Psoas muscle (tissue), 8 donors: ENCODE measurements at places on chromosomes 11 and 22.

GRCh38 chr22:31625661-31626426 lies 36.2 kb downstream of the PISD start:
- peak; percentile 69 for DNase-seq

DNA sequence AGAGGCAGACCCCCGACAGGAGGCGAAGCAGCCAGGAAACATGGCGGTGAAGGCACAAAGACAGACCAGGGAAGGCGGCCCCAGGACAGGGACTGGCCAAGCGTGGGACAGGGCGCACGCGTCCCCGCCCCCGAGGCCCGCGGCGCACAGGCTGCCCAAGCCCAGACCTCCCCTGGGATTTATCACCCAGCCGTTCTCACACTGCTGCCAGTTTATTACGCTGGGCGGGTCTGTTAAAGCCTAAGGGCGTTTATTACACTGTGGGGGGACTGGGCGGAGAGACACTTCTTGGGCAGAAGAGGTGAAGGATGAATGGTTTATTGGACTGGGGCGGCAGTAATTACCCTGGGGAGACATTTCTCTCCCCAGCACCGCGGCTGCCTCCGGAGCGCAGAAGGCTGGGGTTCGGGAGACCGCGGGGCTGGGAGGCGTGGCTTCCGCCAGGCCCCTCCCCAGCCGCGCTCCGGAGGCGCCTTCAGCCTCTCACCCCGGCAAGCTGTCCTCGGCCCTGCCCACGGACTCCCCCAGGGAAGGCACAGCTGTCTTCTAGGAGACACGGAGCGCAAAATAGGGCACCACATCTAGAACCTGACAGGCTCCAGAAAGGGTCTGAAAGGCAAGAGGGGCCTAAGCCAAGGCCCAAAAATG lies 47.1 kb downstream of the SLC22A12 start:
- no peak for DNase-seq

DNA sequence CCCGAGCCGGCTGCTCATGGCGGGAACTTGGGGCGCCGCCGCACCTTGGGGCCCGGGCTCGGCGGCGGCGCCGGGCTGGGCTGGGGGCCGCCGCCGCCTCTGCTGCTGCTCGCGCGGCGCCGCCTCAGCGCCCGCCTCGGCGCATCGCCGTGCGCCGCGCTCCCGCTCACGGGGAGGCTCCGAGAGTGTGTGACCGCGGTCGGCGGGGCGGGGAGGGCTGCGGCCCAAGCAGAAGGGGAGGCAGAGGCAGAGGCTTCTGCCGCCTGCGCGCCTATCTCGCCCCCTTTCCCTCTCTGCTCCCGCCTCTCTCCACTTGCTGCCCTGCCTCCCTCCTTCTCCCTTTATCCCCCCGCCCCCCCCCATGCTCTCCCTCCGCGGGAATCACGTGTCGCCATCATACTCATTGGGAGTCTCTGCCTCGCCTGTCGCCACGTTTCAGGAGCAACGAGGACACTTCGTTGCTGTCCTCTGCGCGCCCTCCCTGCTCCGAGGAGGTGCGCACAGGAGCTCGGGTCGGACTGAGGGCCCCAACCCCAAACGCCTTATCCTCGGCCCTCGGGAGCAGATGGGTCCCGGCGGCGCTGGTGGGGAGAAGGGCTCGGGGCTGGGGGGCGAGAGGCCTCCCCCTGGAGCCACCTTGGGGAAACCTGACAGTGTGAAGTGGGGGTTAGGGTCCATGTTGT lies at the start of gene GUCY1A2:
GUCY1A2 (minus strand) TSS at position 258 of the 683 bp plus-strand sequence. CDS start 421 bp downstream, outside the sequence.
- peak; percentile 48 for DNase-seq

- no peak for DNase-seq
These were observed 10.0 kb downstream of the MED15 start for GRCh38 chr22:20517422-20517821.

DNA sequence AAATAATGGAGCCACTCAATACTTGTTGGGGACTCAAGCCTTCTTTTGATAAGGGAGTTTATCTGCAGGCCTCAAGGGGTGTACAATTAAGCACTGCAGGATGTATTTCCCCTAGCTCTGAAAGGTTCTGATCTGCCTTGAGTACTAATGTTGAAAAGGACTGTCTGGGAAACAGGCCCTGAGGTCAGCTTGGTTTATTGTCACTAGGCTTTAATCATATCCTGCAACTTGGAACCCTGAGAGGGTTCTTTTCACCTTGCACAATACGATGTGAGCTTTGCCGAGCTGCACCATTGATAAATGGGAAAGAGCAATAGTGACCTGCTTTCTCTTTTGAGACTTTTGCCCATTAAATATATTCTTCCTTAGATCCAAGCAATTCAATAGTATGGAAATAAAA lies 31.6 kb upstream of the HORMAD2 start:
- DNase-seq = no peak

GRCh38 chr11:128341280-128342248 lies 245.8 kb downstream of the ETS1 start:
- DNase-seq = no peak

DNA sequence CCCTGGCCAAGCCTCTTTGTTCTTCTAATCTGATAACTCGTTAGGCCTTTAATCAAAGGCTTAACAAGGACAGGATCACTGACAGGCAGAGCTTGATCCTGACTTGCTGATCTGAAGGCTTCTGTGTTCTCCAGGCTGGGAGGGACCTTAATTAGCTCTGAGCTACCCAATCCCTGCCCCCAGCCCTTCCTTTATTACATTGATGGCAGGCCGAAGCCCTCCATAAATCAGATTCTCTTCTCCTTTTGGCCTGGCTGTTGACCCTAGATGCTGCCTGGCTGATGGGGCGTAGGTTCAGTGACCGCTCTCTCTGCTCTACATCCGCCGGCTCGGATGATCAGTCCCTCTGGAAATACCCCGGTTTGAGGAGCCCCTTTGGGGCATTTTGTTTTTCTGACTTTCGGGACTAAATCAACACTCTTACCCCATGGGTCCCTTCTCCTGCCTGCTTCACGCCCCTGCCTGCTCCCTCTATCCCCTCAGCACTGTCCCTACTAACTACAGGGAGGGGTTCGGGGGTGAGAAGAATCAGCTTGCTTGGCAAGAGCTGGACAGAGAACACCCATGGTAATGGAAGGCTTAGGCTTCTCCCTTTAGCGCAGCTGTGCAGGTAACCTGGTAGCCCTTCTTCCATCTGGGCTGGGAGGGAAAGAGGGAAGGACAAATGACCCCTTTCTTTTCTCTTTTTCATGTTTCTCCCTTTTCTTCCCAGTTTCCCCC lies 10.0 kb upstream of the RRM1 start:
- no peak for DNase-seq

DNA sequence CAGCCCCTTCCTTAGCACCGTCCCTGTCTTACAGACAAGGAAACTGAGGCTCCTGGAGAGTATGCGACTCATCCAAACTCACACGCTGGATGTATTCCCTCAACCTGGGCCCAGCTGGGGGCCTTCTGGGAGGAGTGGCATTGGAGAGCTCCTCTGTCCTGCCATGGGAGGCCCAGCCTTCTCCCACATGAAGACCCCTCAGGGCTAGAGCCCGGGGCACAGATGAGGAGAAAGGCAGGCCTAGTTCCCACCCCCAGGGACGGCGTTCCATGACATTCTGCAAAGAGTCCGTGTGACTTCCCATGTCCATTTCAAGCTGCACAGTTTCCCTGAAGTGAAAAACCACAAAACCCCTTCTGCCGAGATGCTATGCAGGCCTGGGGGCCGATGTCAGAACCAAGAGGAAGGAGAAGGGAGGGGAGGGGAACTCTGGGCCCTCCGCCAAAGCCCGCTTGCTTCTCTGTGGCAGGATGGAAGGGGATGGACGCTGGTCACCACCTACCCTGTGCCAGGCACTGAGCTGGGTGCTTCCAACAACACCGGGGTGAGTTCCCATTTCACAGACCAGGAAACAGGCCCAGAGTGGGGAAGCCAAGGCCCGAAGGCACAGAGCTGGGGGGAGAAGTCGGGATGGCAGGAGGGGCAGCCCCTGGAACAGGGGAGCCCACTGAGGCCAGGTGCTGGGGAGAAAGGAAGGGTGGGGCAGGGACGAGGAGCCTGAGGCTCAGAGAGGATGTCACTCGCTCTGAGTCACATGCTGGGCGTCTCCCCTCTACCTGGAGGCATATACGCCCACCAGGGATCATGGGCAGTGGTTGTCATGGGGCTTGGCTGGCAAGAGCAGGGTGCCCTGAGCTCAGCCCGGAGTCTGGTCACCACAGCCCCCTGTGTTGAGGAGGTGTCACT lies 15.7 kb downstream of the RAC2 start:
- peak; percentile 53 for DNase-seq

DNA sequence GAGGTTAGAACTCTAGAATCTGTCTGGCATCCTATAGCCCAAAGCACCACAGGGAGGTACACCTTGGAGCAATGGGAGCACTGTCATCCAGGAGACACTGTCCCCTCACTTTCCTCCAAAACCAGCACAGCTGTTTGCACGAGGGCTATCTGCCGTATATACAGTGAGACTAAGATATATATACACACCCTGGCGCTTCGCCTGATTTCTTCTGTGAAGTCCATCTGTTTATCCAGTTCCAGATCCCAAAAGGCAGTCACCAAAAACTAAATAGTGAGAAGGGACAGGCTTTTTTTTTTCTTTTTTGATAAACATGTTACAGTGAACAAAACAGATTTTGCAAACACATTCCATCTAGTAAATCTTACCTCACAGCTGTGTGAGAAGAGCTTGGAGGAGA lies 68.5 kb downstream of the ARFGAP2 start:
- DNase-seq = no peak

- DNase-seq = no peak
These were observed 723 bp upstream of the SCUBE1 start for GRCh38 chr22:43343670-43344519.

- DNase-seq = peak; percentile 54
These were observed 1.6 kb downstream of the SPTBN2 start for GRCh38 chr11:66727282-66728037.

GRCh38 chr11:96062134-96062533 lies 138.2 kb upstream of the MTMR2 start:
- no peak for DNase-seq

GRCh38 chr11:60764879-60765278 lies 8.2 kb downstream of the MS4A15 start:
- no peak for DNase-seq

GRCh38 chr22:50306753-50307749 lies at the start of gene PLXNB2:
PLXNB2 (minus strand) TSS chr22:50307646; CDS start chr22:50290584, 17,062 bp downstream.
- DNase-seq = peak; percentile 87

- no peak for DNase-seq
These were observed 9.3 kb downstream of the CD82 start for GRCh38 chr11:44574610-44575287.

DNA sequence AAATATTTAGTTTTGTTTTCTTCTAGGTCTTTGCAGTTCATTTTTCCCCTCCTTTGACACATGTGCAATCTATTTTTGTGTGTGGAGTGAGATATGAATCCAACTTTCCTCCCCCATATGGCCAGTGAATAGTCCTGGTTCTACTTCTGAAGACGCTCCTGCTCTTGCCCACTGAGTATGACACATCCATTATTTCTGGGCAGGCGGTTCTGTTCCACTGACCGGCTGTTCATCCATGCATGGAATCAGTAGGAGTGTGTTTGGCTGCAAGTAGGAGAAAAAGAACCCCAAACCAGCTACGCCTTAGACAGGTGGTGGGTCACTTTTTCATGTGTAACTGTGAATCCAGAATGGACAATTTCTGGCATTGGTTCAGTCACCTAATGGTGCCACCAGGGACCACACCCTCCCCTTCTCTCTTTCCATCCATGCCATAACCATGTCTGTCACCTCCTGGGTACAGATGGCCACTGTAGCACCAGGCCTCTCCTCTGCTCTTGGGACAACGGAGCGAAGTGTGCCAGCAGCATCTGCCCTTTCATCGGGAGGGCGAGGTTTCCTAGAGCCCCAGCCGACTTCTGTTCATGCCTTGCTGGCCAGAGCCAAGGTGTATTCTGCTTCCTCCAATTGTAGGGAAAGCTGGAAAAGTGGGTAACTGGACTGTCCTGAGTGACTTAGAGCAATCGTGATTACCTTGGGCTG lies 67.4 kb upstream of the SLC22A12 start:
- no peak for DNase-seq

- DNase-seq = no peak
These were observed 20.9 kb upstream of the UPB1 start for GRCh38 chr22:24474221-24474620.

DNA sequence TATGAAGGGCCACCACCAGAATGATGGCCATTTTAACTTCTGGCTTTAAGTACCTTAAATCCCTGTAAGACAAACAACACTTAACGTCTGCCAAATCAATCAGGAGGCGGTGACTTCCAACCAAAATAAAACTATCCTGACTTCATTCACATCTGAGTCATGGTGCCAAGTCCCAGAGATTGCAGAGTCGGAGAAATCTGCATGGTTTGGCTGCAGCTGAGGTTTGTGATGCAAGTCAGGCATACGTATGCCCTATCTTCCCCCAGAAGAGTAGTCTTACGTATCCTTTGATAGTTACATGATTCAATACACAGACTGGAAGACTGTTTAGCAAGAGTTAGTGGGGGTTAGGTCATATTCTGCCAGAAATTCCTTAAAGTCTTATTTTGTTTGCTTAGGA lies 1.7 kb upstream of the GAB2 start:
- DNase-seq = peak; percentile 59

- no peak for DNase-seq
These were observed 52.8 kb downstream of the AHNAK start for GRCh38 chr11:62493801-62494200.

DNA sequence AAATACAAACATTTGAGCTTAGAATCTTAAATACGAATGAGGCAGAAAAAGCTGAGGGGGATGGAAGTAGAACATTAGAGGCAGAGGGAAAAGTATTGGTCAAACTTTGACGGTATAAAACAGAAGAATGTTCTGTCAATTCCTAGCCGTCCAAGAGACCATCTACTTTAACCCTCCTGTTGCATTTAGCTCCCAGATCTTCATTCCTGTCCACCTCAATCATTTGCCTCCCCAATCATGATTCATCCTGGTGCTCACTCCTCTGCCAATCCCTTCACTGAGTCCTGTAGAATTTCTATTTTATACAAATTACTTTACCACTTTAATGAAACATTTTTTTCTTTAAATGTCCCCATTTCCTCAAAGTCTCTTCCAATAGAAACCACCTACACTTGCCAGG lies 28.2 kb downstream of the C2CD3 start:
- DNase-seq = no peak

- DNase-seq = no peak
These were observed 3.9 kb downstream of the TNNT3 start for GRCh38 chr11:1923201-1923956.

- no peak for DNase-seq
These were observed 46.0 kb upstream of the PAK1 start for GRCh38 chr11:77519847-77520246.

DNA sequence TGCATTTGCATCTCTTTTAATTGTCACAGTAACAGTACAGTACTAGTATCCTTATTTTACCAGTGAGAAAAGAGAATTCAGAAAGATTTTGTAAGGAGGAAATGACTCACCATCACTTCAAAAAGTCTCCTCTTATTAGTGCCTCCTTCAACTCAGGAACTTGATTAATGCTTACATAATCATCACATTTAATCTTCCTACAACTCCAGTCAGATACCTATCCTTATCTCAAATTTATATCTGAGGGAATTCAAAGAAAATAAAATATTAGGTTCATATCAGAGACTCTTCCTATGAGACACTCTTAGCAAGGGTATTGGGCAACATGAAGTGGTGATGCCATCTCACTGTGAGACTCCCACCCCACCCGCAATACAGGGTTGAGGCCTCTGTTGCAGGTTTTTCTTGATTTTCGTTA lies 26.1 kb upstream of the CTSC start:
- no peak for DNase-seq
